ENCODE measurements at places on chromosomes 3 and 15.

- no peak for DNase-seq
Observed at GRCh38 chr3:99950921-99951320, 133.3 kb downstream of the CMSS1 start.

DNA sequence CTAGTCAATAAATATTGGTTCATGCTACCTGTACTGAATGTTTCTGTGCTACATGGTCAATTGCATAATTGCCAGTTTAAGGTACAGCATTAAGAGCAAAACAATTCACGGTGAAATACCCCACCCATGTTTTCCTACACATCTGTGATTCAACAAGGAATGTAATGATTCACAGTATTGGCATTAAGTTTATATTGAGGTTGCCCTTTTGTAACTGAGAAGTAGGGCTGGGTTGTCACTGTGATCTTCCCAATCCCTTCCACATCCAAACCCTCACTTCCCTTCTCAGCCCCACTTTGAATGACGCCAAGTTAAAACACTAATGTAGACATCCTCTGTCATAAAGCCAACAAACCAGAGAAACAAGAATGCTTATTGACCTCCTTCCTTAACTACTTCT is 112.0 kb upstream of the TJP1 start:
- no peak for DNase-seq

DNA sequence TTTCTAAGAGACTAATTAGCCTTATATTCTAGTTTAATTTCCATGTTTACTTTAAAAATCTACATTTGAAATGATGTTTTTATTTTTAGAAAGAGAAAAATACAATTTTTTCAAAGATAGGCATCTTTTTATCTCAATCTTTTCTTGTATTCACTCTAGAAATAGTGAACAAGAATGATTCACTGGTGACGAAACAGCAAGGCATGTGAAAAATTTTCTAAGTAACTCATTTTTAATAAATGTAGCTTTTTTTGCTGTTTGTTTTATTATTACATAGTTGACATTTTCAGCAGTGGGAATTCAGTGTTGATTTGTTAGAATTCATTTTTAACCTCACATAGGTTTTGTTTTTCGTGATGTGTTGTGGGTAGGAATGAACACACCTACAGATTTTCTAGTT is 1226.4 kb downstream of the NSUN3 start:
- no peak for DNase-seq

DNA sequence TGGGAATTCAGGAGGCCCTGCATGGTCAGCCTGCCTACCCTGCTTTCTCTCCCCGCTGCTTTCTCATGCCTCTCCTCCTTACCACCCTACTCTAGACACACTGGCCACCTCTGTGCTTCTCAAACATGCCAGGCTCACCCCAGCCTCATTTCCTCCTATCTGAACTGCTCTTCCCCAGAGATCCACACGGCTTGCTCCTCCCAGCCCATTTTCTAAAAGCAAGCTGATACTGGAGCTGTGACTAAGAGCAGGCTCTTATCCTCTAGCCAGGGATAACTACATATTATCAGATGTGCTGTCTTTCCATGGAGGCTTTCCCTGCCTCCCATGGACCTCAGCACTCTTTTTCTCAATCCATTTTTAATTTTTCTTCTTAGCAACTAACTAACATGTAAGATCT is 85.9 kb downstream of the BOC start:
- DNase-seq = no peak

DNA sequence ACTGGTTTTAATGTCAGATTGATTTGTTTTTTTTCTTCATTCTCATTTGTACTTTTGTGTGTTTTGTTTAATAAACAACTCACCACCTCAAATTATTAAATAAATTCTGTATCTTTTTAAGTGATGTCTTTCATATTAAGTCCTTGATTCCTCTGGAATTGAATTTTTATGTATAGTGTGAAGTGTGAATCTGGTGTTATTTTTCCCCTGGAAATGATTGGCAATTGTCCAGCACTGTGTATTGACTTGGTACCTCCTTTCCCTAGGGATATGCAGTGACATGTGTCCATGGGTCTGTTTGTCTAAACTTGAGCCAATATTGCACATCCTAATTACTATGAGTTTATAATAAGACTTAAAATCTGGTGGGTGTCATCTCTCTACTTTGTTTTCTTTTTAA is 2.1 kb downstream of the RNU5B-1 start:
- DNase-seq = no peak

DNA sequence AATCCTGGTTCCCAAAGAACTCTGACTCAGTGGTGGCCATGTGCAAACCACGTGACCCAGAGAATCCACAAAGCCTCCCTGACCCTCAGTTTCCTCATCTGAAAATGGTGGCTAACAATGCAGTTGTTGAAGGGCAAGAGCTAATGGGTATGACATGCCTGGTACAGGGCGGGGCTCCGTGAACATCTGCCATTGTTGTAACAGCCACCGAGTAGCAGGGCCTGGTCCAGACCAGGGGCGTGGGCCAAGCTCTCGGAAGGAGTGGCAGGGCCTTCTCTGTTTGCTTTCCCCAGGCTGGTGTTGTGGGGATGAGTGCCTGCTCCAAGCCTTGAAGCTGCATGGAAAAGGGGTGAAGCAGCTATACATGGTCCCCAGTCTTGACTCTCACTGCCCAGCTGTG is 13.4 kb downstream of the MAPKAPK3 start:
- no peak for DNase-seq

GRCh38 chr3:122773944-122774509 is 19.6 kb downstream of the HSPBAP1 start:
- DNase-seq = no peak

GRCh38 chr3:196246612-196247308 is 30.4 kb downstream of the SLC51A start:
- no peak for DNase-seq

DNA sequence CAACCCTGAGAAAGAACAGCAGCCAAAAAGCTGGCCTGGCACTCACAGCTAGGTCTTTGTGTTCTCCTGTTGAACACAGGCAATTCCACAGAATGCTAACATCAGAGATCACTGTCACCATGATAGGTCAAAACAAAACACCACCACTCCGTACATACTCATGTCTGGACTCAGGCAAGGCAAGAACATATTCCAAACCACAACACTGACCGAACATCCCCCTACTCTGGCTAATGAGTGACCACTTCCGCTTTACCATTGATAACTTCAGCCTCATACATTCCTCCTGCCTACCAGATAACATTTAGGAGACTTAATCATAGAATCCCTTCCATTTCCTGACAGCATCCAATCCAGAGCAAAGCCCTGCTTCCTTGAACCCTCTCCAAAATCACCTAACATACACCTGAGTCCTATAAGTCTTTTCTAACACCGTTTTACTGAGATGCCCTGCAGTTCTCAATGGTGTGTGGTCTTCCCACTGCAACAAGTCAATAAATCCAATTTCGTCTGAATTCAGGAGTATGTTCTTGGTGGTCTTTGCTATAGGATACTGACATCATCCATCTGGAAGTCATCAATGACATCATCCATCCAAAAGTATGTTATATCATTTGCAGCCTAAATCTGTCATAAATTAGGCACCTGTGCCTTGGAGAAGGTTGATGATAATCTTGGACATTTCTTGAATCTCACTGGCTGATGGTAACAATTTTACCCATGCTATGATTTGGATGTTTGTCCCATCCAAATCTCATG is 23.7 kb downstream of the RIOX2 start:
- no peak for DNase-seq

DNA sequence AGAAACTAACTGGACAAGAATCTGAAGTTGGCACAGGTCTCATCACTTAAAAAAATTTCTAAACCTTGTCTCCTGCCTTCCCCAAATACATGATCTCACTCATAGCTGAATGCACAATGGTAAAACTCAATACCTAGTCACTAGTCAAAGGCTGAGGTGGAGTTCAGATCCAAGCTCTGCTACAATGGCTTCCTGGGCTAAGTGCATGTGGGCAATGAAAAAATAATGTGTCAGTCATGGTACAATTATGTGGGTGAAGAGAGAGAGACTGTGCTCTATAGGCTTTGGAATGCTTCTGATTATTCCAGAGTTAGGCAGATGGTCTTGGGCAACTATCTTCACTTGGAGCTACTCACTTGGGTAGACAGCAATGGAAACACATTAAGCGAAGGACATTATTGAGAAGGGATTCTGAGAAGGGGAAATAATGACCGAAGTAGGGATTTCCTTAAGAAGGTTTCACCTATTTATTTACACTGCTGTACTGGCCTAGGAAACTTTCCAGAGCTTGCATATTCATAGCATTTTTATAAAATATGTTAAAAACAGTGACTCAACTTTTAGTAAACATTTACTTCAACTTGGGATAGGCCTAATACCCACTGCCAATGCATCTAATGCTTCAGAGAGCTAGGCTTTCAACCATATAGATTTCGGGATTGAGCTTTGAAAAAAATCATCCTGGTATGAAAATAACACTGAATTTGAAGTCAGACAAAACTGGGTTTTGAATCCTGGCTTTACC is 58.7 kb upstream of the PLXND1 start:
- no peak for DNase-seq

- no peak for DNase-seq
Observed at GRCh38 chr3:52730681-52731080, 24.8 kb downstream of the SPCS1 start.

DNA sequence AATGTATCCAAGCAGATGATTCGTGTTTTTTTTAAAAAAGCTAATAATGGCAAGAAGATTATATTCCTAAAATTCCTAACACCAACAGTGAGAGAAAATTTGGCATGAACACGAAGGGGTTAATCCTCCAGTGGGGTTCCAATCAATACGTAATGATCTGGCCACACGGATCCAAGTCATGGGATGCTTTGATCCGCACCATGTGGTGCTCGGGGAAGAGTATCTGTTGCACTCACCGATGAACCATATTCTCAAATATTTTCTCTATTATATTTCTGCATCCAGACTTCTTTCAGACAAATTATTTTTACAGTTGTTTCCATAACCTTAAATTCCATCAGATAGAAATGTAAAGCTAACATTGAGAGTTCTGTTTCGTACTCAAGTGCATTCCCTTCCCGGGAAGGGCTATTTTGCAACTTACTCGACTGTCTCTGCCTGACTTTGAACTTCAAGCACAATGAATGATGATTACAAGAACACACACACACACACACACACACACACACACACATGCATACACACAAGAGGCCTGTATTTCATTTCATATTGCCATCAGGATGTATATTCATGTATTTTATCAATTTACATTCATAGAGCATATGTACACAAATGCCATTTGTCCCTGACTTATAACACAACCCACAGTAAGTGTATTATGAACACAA is 567.2 kb downstream of the FOXP1 start:
- no peak for DNase-seq

GRCh38 chr3:126149960-126150515 is 30.3 kb downstream of the ALDH1L1 start:
- peak; percentile 36 for DNase-seq

- DNase-seq = peak; percentile 79
Observed at GRCh38 chr3:37862219-37862902, 681 bp downstream of the CTDSPL start.

GRCh38 chr15:99706557-99707303 is 26.5 kb downstream of the LYSMD4 start:
- no peak for DNase-seq

DNA sequence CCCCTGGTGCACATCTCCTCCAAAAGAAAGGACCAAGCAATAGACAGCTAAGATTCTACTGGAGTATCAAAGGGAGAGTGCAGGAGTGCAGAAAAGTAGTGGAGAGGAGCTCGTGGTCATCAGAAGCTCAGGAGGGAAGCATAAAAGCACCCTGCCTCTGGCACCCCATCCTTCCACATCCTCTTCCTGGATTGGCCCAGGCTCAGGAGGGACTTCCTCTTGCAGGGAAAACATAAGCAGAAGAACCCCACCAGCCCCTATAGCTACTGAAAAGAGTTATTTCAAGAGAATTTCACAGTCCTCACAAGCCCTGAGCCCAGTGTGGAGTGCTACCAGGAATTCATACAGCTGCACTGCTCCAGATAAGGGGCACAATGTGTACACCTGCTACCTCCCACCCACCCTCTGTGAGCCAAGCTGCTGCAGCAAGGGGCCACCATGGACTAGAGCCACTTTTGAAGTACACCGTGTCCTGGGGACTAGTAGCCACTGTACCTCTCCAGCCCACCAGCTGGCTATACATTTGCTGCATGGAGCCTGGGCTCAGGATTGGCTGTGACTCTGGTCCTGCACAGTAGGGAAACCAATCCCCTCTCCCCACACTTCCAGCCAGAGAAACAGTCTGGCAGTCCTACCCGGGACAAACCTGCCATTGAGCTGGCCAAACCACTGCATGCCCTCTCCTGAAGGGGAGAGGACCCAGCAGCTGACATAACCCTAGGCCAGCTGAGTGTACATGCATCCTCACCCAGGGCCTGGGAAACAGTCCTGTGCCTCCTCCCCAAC is 43.0 kb downstream of the CD200R1 start:
- DNase-seq = no peak

DNA sequence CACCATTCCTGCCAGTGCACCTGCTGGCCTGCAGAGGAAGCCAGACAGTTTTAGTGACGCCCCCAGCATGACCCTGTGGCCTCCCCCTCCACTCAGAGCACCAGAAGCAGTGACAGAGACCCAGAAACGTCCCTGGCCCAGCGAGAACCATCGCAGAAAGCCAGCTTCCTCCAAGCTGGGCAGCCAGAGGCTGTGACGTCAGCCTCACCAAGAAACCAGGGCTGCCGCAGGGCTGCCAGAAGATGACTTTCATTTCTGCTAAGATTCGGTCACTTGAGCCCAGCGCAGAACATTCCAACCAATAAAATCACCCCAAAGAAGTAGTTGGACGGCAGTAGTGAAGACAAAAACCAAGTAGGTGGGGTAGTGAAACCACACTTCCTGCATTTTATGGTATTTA is 29.6 kb upstream of the RPL32 start:
- DNase-seq = no peak

DNA sequence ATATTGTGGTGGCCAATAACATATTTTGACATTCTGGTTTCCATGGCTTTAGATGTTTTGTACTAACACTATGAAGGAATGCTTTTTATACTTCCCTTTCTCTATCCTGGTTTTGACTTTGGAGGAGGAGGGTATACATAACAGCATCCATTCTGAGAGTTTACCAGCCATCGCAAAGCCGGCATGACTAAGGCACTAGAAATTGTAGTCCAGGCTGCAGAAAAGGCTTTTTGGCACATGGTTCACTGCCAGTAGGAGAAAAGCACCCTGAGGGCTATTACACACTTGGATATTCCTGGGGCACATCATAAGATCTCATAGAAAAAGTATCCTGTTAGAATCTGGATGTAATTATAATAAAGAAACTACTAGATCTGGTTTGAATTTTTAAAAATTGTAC is 101.8 kb downstream of the STT3B start:
- no peak for DNase-seq

DNA sequence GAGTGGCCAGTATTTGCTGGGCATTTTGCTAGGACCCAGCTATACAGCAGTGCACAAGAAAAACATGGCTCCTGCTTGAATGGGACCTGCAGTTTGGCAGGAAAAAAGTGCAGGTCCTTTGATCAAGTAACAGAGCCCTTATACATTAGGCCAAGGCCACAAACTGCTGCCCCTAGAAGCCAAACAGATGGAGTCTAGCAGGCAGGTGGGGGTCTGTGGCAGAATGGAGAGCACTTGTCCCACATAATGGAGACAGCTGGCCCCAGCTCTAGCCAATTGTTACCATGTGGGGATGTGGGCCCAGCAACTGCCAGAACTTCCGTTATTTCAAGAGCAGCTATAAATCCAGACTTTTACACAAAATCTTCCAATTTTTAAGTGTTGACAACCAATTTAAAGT is 79.3 kb downstream of the SHQ1 start:
- DNase-seq = no peak

GRCh38 chr3:49867400-49867799 is 2.3 kb downstream of the CAMKV start:
- DNase-seq = no peak

- no peak for DNase-seq
Observed at GRCh38 chr3:10074666-10075065, 33.4 kb downstream of the FANCD2OS start.

GRCh38 chr3:112976953-112977352 is 2.0 kb upstream of the CD200R1 start:
- DNase-seq = no peak

Data from sciatic nerve (tissue), 2 donors.